ENCODE measurements at places on chromosomes 7 and 10. TPM values are rescaled to one million over a fixed set of nuclear protein-coding genes. Genes with fewer than 3 reads are reported as not detected.
A peak's percentile ranks its signal among the peaks of the same experiment; 100 is the strongest.

DNA sequence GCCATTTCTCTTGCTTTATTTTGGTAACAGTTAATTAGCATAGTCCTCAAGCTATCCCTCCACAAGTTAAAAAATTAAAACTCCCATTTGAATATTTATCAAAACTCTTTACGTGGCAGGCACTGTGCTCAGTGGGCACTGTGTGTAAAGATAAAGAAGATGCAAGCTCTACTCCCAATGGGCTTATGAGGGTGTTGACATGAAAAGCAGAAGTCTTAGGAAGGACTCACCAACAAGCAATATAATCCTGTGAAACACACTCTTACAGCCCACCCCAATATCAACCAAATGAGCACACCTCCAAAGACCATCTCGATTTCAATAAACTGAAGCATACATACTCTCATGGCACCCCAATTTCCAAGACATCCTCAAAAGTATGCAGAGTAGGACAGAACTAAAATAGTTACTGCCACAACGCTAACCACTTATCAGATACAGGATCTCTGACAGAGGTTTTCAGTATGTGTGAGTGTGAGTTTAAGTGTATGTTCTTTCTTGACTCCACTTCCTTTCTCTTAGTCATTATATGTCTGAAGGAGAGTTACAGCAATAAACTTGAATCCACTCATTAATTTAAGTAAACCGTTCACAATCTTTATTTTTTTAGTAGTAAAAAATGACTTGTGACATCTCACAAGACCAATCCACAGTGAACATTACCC is 120.0 kb downstream of the PDE1C start:
- DNase-seq = peak; percentile 24

The LRRC17 gene
- total RNA-seq = 2.6 TPM

The INSIG1 gene
- total RNA-seq = 33.7 TPM

GRCh38 chr7:37201003-37201875 is 247.4 kb downstream of the ELMO1 start:
- peak; percentile 72 for DNase-seq

The POMZP3 gene
- total RNA-seq = 0.85 TPM

DNA sequence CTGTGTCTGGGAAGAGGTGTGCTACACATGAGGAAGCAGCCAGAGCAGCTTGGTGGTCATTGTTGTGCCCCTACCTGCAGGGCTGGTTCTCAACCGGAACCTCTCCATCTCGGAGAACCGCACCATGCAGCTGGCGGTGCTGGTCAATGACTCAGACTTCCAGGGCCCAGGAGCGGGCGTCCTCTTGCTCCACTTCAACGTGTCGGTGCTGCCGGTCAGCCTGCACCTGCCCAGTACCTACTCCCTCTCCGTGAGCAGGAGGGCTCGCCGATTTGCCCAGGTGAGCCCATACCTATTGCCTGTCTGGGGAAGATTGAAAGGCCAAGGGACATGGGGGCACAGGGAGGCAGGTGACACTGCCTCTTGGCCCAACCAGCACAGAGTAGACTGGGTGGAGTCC is 29.3 kb upstream of the CSGALNACT2 start:
- no peak for DNase-seq

DNA sequence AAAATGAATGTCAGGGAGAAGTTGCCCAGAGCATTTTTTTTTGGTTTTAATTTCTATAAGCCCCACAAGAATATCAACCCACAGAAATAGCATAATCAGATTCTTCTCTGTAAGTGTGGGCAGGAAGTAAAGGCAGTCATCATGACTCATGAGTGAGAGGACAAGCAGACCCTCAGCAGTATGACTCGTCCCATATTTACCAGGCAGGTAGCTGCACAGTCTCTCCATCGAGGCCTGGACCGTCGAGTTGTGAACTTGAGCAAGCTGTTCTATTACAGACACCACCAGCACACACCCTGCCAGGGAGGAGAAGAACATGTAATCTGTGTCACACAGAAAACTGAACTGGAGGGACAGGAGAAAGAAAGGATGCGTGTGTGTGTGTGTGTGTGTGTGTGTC is 37.8 kb downstream of the AOAH start:
- peak; percentile 78 for DNase-seq
